ENCODE measurements at places on chromosomes 7 and 10.

DNA sequence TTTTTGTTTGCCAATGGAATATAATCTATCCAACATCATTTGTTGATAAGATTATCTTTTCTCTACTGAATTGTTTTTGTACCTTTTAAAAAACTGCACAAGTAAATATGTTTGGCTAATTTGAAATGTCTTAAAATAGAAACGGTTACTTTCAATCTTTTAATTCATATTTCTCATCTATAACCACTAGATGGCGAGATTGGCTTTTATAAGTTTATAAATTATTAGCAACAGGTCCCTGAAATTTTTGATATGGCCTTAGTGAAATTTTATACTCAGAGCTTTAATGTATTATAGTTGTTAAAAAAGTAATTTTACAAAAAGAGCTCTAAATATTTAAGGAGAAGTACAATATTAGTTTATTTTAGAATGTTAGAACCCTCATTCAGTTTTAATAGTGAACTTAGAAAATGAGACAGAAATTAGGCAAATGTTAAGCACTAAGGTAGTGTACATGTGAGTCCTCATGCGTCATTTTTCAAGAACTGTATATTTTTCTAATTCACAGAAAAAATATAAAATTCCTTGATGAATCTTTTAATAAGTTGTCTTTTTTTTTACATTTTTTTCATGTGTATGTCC is 592.5 kb downstream of the ARL4A start:
- DNase-seq = no peak

DNA sequence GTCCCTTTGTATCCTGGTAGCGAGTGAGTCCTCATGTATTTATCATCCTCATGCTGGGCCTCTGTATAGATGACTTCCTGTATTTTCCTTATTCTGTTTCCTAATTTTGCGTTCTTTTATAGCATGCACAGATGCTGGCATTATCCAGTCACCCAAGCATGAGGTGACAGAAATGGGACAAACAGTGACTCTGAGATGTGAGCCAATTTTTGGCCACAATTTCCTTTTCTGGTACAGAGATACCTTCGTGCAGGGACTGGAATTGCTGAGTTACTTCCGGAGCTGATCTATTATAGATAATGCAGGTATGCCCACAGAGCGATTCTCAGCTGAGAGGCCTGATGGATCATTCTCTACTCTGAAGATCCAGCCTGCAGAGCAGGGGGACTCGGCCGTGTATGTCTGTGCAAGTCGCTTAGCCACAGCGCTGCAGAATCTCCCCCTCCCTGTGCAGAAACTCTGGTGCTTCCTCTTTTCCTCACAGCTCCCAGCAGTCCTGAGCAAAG is 183.1 kb upstream of the PRSS58 start:
- DNase-seq = no peak

DNA sequence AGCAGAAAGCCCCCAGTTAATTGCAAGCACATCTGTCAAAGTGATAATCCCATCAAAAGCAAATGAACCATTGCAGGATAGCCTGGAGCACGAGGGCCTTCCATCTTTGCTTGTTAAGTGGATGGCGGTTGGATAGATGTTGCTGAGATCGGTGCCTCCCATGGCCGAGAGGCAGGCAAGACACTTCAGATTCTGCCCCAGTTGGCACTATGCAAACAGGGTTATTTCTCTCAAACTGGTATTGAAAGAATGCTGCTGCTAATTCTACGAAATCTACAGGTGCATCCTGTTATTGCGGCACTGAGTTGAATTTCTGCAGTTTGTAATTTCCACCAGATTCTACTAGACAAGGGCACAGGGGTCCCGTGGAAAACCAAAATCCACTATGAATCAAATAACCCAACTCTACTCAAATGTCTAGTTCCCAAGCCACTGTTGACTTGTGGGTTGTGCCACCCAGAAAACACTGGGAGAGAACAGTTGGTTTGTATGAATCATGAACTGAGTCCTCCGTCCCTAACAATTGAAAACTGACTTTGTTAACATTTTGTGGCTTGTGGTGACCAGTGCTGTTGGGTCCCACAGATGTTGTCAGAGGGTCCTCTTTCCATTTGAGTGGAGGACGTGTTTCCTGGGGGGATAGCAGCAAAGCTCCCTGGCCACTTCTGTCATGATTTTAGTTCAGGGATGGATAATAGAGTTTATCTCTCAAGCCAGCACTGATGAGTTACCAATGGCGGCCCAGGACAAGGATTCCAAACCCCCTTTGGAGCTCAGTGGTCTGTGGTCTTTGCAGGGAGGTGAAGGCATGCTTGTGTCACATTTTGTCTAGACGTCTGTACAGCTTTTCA is 7.1 kb upstream of the IL2RA start:
- no peak for DNase-seq

DNA sequence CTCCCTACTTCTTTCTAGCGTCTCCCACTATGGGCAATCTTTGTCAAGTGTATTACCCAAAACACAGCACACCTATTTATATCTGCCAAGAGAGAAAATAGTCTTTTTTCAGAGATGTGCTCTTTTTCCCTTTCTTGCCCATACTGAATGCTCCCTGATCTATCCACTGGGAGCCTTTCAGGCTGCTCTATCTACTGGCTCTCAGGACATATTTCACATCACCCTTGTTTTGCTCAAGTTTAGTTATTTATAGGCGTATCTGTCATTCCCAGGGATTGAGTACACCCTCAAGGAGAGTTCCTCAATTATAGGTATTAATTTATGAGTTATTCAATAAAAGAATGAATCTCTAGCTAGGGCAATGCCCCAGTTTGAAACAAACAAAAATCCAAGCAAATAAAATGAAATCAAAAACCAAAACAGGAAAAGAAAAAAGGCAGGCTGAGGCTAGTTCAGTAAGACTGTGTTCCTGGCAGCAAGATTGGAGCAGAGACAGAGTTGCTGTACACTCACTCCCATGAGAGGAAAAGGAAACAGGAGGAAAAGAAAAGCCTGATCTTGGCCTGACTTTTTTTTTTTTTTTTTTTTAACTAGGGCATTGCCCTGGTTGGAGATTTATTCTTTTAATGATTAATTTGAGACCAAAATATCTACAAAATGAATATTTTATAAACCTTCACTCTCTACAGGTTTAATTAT is 665.9 kb upstream of the PCDH15 start:
- no peak for DNase-seq

GRCh38 chr7:77338883-77339629 is 77.1 kb downstream of the GSAP start:
- no peak for DNase-seq

GRCh38 chr7:151897161-151897731 is 20.3 kb upstream of the PRKAG2 start:
- no peak for DNase-seq

DNA sequence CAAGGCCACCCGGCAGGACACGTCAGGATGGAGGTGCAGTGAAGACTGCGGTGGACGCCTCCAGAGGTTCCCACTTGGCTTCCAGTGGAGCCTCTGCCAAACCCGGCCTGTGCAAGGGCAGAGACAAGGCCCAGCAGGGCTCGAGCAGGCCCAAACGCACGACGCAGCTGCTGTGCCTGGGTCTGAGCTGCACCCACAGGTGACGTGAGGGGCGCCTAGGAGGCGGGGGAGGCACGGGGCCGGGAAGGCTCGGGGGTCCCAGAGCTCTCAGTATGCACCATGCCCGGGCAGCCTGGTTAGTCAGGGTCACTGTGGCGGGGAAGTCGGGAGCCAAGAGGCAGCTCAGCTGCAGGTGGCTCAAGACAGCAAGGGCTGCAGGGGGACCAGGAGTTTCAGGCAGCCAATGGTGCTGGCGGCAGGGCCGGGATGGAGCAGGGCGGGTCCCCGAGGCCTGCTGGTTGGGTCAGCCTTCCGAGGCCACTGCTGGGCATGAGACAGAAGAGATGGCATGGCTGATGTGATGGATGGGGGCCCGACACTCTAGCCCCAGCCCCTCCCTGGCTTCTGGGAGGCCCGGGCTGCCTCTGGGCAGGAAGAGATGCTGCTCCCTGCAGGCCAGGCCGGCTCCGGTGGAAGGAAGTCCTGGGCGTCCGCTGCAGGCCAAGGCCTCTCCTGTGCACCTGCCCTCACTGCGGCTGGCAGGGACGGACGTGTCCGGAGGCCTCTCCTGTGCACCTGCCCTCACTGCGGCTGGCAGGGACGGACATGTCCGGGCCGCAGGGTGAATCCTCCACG is 72.2 kb upstream of the CFAP46 start:
- no peak for DNase-seq

GRCh38 chr7:134693256-134693655 is 46.6 kb downstream of the BPGM start:
- DNase-seq = peak; percentile 7

GRCh38 chr10:88116481-88116880 is 253.1 kb downstream of the PTEN start:
- no peak for DNase-seq

GRCh38 chr7:135160098-135160857 is 10.2 kb downstream of the CYREN start:
- DNase-seq = no peak

Data from activated CD4-positive, alpha-beta T cell treated with anti-CD3 and anti-CD28 coated beads for 4 hours (primary cell).